ENCODE measurements at places on chromosomes 2 and 18. TPM values are rescaled to one million over a fixed set of nuclear protein-coding genes. Genes with fewer than 3 reads are reported as not detected.

GRCh38 chr2:103898561-103898960, 955.4 kb upstream of the POU3F3 start:
- no peak overlapping the region for H3K27ac ChIP-seq
- H3K27me3 ChIP-seq = no peaks in the 10 kb centered on the region
- DNase-seq = no peak
- H3K36me3 ChIP-seq = no peaks in the 10 kb centered on the region
- no peak overlapping the region for H3K4me3 ChIP-seq
- H3K4me1 ChIP-seq = no peaks in the 10 kb centered on the region

DNA sequence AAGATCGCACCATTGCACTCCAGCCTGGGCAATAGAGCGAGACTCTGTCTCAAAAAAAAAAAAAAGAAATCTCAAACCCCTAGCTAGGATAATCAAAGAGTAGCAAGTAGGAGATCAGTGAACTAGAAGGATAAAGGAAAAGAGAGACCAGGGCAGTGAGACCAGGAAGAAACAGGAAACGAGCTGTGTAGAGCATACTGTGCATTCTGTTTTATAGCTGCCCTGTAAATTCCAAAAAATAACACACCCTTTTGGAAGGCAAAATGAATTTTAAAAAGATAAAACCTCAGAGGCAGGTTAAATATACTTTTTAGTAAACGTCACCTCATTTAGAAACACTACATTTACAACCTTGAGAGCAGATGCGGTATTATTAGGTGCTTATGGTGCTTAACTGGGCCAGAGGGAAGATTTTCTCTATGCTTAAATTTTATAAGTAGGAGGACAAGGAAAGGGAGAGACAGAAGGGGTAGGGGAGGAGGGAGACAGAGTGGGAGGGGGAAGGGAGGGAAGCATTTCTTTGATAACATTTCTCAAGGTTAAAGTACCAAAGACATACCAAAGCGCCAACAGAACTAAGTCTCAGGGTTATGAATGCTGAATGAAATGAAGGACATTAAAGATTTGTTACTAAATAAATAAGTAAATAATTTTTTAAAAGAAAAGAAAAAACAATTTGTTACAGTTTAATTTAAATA, 30.1 kb downstream of the FEZ2 start:
- H3K4me1 ChIP-seq = peaks cover 2% of the 10 kb centered on the region
- H3K36me3 ChIP-seq = no peaks in the 10 kb centered on the region
- H3K4me3 ChIP-seq = no peak overlapping the region

GRCh38 chr18:35466334-35466733, 31.4 kb downstream of the INO80C start:
- no peak overlapping the region for H3K27ac ChIP-seq
- no peak overlapping the region for H3K4me3 ChIP-seq
- H3K27me3 ChIP-seq = no peaks in the 10 kb centered on the region
- H3K36me3 ChIP-seq = no peaks in the 10 kb centered on the region

- no peak overlapping the region for H3K4me3 ChIP-seq
- no peaks in the 10 kb centered on the region for H3K27me3 ChIP-seq
- no peak for DNase-seq
- H3K36me3 ChIP-seq = no peaks in the 10 kb centered on the region
- H3K27ac ChIP-seq = no peak overlapping the region
These were observed 84.6 kb downstream of the COLEC12 start for GRCh38 chr18:415617-416612.

GRCh38 chr2:209579230-209579749, 155.4 kb downstream of the MAP2 start:
- no peaks in the 10 kb centered on the region for H3K36me3 ChIP-seq
- peak overlapping the region; percentile 72 for H3K4me3 ChIP-seq
- H3K27me3 ChIP-seq = no peaks in the 10 kb centered on the region
- peak overlapping the region; percentile 36 for H3K27ac ChIP-seq

DNA sequence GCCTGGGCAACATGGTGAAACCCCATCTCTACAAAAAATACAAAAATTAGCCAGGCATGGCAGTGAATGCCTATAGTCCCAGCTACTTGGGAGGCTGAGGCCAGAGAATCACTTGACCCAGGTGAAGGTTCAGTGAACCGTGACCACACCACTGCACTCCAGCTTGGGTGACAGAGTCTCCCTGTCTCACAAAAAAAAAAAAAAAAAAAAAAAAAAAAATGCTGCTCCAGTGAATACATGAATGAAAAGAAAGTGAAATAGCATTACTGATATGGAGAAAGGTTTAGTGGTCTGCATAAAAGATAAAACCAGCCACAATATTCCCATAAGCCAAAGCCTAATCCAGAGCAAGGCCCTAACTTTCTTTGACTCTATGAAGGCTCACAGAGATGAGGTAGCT, 44.5 kb downstream of the METTL8 start:
- H3K36me3 ChIP-seq = no peaks in the 10 kb centered on the region
- no peak overlapping the region for H3K4me3 ChIP-seq
- peaks cover 2% of the 10 kb centered on the region for H3K4me1 ChIP-seq
- DNase-seq = no peak

GRCh38 chr2:46306330-46306751, 9.1 kb downstream of the EPAS1 start:
- H3K27me3 ChIP-seq = no peaks in the 10 kb centered on the region
- no peak for DNase-seq
- H3K4me1 ChIP-seq = peaks cover 20% of the 10 kb centered on the region
- peak overlapping the region; percentile 21 for H3K27ac ChIP-seq
- H3K4me3 ChIP-seq = no peak overlapping the region

Gene TTN
- total RNA-seq = 4.8 TPM

Gene PCARE
- not detected for total RNA-seq

Gene ATP6V1C2
- total RNA-seq = 1.7 TPM

Gene IL36A
- total RNA-seq = not detected

Gene ANKRD36
- 37.2 TPM for total RNA-seq

Gene LYPD1
- 0.49 TPM for total RNA-seq
